Activated CD8-positive, alpha-beta memory T cell treated with anti-CD3 and anti-CD28 coated beads for 1 hour (primary cell): ENCODE measurements at places on chromosomes 1 and 21.

DNA sequence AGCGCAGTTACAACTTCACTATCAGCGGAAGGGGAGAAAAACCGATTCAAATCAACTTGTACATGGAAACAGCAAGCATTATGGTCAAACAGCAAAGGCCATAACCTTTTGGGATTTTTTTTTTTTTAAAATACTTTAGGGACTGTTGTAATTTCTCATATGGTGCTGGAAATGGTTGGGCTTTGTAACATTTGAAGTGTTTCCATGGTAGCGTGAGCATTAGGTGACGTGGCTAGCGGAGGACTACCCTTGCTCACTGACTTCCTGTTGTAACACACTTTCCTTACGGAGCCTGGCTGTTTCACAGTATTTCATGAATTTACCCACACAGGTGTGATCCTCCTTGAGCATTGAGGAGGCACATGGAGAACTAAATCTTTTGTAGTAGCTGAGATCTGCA lies 269.5 kb downstream of the TM2D1 start:
- DNase-seq = no peak

DNA sequence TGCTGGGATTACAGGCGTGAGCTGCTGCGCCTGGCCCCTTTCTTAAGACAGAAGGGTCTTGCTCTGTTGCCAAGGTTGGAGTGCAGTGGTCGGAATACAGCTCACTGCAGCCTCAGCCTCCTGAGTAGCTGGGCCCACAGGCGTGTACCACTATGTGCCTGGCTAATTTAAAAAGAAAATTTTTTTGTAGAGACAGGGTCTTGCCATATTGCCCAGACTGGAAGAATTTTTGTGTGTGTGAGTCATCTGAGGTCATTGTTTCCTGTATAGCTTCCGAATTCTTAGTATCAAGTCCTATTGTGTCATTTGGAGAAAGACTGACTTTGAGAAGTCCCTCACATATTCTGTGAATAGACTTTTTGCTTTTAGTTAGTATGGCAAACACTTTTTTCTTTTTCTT lies 4.7 kb downstream of the SZRD1 start:
- DNase-seq = no peak

DNA sequence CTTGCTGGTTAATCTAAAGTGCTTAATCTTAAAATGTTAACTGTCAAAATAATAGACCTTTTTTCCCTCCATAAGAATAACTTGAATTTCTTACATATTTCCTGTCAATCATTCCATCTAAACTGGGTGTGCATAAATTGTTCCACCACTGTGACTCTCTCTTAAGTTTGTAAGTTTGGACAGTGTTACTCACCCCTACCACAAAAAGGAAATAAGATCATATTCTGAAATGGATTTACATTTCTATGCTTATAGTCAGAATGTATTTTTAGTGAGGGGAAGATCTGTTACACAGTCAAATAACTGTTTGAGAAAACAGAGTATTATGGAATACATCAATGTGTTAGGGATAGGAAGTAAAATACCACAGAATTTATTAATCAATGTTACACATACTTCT lies 109.6 kb upstream of the DPYD start:
- no peak for DNase-seq

DNA sequence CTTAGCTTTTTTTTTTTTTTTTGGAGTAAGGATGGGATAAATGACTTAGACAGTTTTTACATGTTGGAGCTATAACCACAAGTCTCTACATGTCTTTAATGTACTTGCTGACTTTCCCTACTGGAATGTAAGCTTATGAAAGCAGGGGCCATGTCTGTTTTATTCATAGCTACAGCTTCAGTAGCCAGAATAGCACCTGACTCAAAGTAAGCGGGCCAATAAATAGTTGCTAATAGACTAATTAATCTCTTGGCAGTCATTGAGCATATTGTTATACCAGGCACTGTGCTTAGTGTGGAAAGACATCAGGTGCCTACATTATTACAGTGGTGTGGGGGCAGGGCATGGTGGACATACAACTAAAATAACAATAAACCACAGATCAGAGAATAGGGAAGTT lies 84.4 kb upstream of the HOOK1 start:
- no peak for DNase-seq

DNA sequence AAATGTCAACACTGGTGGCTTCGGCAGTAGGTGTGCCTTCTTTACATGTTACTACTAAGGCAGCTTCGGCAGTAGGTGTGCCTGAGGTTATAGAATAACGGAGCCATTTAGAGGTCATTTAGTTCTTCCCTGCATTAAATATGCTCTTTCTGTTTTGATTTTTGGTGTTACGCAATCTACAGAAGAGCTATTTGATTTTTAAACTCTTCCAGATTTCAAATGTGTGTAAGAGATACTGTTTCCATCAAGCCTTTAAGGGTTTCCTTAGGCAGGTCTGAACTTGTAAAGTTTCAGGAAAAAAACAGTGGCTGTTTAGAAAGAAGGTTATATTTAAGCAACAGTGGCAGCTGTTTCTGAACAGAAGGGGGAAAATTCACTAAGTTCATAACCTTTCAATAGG lies 54.8 kb downstream of the PIK3R3 start:
- no peak for DNase-seq

DNA sequence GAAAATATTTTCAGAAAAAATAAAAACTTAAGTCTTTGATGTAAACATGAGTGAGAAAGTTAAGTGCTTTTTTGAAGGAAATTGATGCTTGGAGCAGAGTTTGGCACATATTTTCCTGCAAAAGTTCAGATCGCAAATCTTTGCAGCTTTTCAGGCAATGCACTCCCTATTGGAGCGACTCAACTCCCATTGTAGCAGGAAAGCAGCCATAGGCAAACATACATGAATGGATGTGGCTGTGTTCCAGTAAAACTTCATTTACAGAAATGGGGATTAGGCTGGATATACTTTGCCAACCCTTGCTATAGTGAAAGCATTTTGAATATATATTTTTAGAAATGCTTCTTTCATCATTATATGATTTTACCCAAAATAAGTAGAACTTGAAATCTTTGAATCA lies 8.1 kb downstream of the AGL start:
- no peak for DNase-seq

GRCh38 chr1:199646761-199647160 lies 380.7 kb upstream of the NR5A2 start:
- DNase-seq = no peak

DNA sequence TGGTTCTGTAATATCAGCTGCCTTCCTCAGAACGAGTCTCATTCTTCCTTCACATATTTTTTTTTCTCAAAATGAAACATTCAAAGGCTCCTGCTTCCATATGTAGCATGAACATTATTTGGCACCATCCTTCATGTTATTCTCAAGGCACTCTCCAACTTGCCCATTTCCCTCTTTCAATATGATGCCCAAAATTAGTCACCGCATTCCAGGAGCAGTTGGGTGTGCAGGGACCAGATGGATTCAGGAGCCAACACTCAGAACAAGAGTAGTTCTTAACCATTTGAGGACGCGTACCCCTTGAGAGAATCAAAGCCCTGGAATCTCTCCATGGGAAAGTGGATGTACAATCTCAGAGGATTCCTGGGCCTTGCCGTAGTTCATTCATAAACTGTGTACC lies 50.3 kb downstream of the KCNK1 start:
- no peak for DNase-seq

- no peak for DNase-seq
Observed at GRCh38 chr21:31526040-31526439, 133.5 kb upstream of the SOD1 start.

- no peak for DNase-seq
Observed at GRCh38 chr1:34162852-34163766, 1.9 kb downstream of the CSMD2 start.

DNA sequence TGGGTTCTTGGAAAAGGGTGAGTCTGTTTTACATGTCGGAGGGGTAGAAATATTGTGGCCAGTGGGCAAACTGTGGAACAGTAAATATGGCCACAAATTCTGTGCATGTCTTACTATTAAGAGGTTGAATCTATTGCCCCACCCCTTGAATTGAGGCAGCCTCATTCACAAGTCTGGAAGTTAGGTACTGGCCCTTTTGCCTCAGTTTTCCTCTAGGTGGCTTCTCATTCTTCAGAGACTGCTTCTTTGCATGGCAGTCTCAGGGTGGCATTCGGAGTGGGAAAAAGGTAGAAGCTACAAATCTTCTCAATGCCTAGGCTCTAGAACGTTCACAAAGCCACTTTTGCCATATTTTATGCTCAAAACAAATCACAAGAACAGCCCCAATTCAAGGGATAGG lies 57.2 kb downstream of the SLC9C2 start:
- no peak for DNase-seq

DNA sequence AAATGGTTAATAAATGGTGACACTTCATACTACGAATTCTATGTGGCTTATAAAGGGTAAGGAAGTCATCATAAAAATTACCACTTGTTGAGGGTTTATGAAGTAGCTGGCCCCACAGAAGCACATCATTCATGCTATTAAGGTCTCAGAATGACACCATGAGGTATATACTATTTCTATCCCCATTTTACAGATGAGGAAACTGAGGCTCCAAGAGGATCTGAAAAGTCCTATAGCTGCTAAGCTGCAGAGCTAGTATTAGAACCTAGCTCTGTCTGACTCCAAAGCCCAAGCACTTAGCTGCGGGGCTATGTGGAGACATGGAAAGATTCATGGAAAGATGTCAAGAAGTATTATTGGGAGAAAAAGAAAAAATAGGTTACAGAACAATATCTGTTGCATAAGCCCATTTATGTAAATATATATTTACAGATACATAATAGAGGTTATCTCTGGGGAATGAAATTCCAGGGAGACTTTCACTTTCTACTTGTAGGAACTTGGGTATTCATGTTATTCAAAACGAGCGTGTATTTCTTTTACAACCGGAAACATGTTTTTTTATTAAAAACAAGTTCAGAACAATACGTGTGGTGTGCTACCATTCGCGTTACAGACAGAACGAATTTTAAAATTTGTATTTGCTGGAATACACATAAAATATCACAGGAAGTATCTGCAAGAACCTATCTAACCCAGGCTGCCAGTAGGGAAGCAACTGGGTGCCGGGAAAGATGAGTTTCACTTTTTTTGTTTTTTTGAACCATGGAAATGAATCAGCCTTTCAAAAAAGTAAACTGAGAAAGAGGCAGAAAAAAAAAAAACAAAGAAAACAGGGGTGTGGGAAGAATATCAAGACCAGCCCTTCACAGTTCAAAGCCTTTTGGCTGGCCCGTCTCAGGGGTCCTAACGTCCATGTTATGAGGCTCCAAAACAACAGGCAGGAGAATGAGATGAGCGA lies 13.4 kb downstream of the SPOCD1 start:
- no peak for DNase-seq

DNA sequence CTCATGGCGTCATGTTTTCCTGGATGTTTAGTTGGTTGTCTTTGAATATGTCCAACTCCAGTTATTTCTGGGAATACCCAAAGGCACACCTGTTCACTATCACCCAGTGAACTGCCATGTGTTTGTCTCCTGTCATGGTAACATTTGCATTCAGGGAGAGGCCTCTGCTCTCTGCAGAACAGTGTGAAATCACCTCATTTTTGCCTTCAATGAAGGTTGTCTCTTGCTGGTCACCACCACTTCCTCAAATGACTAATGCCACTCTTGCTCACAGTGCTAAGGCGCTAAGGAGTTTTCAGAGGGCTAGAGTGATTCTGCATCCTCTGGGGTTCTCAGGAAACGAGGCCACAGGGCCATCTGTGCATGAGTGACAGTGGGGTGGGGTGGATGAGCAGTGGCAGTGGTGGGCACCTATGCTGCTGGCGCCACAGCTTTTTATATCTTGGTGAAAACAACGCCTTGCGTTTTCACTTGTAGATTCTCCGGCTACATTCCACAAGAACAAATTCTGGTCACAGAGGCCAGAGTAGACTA lies 60.0 kb upstream of the ATP5PO start:
- peak; percentile 31 for DNase-seq

DNA sequence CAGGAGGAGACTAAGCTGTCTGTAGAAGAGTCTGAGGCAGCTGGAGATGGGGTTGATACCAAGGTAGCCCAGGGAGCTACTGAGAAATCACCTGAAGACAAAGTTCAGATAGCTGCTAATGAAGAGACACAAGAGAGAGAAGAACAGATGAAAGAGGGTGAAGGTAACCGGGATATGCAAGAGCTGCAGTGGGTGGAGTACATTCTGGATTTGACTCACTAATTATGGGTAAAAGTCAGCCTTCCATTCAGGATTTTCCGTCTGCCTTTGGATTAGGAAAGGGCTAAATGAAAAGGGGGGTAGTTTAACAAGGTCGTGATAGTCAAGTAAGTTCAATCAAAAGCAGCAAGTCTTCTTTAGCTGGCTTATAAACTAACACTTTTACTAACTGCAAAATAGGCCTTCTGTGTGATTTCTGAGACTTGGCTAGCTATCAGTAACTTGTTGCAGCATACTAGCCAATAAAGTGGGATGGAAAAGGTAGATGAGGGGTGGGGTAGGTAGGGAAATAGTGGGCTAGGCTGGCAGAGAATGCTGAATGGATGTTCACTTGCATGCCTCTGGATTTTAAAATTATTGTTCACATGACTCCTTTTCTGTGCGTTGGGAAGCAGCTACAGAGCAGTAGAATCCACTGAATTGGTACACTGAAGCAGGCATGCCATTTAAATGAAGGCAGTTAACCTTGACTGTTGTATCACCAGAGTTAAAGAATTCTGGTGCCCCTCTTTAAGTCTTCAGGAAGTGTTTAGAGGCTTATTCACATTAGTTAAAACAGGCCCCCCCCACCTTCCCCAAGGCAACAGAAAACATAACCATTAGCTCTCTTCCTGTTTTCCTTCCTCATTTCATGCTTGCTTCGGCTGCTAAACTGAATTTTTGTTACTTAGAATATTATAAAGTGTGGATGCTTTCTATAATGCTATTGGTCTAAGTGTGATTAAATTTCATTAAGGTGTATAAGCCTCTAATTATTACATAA lies 15.4 kb downstream of the CCDC17 start:
- DNase-seq = no peak

- DNase-seq = no peak
Observed at GRCh38 chr1:8137481-8138244, 111.6 kb upstream of the ERRFI1 start.

DNA sequence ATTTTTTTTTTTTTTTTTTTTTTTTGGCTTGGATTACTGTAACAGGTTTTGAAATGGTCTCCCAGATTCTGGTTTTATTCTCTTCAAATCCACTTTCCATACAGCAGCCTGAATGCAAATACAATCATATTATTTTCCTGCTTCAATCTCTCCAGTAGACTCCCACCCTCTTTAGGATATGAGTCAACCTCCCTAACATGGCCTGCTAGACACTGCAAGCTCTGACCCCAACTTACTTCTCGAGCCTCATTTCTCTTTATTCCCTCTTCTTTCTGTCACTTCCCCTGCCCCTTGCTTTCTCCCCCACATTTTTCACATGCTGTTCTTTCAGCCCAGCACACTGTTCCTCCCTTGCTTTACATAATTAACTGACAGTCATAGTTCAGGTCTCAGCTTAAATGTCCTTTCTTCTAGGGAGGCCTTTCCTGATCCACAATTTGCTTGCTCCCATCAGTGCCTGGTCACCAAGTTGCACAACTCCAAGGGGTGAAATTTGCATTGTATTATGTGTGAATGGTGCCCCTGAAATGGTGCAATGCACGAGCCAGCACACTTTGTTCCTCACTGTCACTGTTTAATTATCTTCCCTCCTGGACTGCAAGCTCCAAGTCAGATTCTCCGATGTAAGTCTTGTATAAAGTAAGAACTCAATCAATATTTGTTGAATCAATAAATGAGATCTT lies 22.1 kb upstream of the IL19 start:
- no peak for DNase-seq
